HCEC 1CT (cell line): ENCODE measurements at places on chromosomes 7 and 10.

DNA sequence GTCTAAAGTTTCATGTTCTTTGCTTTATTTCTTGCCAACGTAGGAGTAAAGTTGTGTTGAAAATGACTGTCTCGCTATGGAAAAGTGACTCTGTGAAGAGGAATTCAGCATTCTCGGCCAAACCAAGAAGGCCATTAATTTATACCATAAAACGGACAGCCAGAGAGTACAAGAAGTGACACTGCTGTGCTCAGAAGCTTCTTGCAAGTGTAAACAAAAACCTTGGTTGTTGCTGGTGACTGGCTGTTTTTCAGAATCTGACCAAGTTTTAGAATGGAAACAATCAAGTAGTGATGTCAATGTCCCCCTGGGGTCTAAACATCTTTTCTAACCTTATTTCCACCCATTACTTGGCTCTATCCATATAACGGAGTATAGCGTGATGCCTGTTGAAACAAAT is 201.9 kb downstream of the INHBA start:
- no peak for DNase-seq

- DNase-seq: no peak
Observed at GRCh38 chr7:48244864-48245271, 73.6 kb downstream of the ABCA13 start.

- DNase-seq: no peak
Observed at GRCh38 chr7:24138343-24138742, 145.6 kb upstream of the NPY start.

GRCh38 chr7:151178236-151178635 is 8.8 kb downstream of the ASB10 start:
- DNase-seq: no peak

- DNase-seq: no peak
Observed at GRCh38 chr7:35680403-35681013, 14.4 kb downstream of the HERPUD2 start.
